ENCODE measurements at places on chromosomes 3 and 15.

DNA sequence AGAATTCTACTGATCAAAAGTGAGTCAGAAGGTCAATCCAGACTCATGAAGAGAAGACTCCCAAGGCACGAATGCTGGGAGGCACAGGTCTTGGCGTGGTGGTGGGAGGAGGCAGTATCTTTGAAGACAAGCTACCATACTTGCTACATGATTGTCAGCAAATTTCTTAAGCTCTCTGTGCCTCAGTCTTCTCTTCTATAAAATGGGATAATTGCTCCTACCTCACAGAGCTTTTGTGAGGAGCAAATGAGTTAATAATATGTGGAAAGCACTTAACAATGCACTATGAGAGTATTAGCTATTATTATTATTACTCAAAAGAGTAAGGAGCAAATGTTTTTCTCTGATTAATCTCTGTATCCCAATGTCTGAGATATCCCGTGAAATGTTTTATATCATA, 36.2 kb downstream of the EHD4 start:
- DNase-seq: no peak

DNA sequence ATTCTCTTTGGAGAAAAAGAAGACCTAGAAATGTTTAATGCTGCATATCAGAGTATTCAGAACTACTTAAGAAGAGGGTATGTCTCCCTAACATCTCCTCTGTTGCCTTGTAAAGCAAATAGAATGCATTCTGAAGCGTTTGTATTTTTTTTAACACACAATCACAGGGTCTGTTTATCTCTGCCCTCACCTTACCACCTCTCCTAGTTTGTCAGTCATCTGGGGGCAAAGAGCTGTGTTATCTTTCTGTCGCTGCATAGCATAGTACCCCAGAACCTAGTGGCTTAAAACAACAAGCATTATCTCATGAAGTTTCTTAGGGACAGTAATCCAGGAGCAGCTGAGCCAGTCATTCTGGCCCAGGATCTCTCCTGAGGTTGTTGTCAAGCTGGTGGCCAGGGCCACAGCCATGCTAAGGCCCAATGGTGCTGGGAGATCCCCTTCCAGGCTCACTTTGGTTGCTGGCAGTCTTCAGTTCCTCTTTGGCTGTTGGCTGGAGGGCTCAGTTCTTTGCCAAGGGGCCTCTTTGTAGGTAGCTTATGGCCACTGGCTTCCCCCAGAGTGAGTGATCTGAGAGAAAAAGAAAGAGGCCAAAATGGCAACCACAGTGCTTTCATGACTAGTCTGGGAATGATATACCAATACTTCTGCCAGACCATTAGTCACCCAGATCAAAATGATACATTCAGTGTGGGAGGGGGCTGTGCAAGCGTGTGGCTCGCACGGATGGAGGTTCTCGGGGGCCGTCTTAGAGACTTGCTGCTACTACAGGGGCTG, 17.8 kb downstream of the EDEM1 start:
- peak; percentile 54 for DNase-seq

- DNase-seq: no peak
Observed at GRCh38 chr3:18011387-18011786, 269.0 kb upstream of the TBC1D5 start.

DNA sequence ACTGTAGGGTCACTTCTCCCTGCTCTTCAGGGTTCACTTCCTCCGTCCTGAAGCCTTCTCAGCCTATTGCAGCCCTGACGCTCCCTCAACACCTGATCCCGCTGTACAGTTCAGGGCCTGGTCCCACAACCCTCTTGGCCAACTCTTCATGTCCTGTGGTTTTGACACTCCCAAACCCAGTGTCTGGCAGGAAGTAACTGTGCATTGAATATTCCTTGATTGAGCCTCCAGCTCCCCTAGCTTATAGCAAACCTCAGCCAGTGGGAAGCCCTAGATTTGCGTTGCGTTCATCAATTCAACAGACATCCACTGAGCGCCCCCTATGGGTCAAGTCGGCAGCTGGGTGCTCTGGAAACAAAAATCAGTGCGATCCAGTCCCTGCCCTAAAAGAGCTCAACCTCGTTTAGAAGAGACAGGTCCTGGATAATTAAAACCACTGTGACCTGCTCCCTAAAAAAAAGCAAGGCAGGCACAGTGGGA, 13.5 kb downstream of the UBAP1L start:
- peak; percentile 70 for DNase-seq

DNA sequence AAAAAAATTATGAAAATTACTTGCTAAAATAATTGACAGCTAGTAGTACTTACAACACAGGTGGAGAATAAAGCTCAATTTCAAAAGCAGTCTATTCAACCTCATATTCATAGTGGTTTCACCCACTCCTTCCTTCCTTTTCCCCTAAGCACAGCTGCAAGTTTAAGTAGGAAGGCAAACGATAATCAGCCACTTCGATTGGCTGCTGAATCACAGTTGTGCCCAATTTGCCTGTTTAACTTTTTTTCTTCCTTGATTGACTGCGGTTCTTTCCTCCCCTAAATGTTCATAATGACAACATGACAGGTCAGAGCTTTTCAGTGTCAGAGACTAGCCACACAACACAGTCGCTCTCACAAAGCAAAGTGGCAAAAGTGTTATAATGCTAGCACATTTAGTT, 468.0 kb upstream of the GBE1 start:
- no peak for DNase-seq

DNA sequence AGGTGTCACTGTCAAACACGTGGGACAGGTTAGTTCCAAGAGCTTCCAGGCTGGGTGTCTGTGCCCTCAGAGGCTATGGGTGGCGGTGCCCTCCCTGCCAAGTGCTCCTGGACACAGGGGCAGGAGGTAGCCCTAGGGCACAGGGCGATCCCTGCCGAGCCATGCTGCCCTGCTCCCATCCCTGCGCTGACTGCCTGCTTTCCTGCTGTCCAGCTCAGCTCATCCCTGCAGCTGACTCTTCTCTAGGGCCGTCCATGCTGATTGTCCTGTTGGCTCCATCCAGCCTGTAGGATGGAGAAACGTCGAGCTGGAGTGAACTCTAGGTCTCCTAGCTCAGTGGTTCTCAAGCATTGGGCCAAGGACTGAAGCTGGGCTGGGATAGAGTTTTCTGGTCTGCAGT, 3.7 kb downstream of the PDIA5 start:
- DNase-seq: no peak

DNA sequence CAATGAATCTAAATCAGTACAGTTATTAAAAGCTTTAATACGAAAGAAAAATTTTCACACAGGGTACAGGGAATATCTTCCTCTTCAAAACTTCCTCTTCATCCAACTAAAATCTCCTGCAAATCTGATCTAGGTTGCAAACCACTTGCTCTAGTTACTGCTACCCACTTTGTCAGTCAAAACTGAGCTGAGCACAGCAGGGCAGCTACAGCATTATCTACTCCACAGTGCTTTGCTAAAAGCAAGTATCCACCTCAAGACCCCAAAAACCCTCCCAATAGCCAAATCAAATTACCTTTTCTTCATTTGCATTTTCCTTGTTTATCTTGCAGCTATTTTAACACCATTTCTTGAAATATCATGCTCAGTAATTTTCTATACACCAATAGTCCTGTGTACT, 14.7 kb downstream of the ZNF280D start:
- no peak for DNase-seq

DNA sequence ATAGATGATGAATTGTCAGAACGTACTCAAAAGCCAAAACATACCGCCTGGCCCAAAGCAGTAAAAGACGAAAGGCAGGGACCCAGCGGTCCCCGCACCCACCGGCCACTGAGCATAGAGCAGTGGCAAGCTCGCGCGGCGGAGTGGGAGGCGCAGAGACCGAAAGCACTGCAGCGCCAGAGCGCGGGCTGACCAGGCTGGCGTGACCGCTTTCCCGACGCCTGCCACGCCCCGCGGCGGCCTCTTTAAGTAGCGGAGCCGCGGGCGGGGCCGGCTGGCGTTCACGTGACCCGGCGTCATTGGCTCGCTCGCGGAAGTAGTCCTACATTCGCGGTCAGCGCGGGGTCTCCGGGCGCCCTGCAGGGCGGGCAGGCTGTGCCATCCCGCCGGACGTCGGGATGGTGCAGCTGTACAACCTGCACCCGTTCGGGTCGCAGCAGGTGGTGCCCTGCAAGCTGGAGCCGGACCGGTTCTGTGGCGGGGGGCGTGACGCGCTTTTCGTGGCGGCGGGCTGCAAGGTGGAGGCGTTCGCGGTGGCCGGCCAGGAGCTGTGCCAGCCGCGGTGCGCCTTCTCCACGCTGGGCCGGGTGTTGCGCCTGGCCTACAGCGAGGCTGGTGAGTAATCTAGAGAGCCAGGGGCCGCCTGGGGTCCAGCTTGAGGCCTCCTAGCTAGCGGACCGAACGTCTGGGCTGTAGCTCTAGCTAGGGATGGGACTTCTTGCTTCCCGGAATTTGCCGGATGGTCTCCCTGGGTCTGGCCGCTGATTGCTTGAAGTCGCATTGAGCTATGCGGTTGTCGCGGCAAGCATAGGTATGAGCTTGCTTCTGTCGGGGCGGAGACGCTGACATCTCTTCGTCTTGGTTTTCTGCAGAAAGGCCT, at the start of gene HPS3:
Gene HPS3, plus strand, starts transcription at position 313 of the 880 bp plus-strand sequence. Its CDS starts 86 bp downstream, at position 399.
- DNase-seq: peak; percentile 86

DNA sequence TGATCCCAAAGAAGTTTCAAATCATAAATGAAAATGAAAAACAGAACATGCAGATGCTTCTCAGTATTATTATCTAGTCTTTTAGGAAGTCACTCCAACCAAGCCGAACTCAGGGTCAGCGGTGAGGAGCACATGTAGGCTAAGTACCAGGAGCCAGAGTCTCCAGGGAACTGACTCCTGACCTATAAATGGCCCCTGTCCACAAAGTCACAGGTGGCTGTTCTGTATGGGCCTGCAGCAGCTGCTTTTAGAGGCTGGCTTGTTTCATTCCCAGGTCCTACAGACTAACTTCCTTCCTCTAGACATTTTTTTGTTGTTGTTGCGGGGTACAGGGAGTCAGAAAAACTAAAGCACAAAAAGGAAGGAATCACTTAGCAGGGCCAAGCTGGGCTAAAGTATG, 54.6 kb downstream of the DAPK2 start:
- DNase-seq: no peak

- no peak for DNase-seq
Observed at GRCh38 chr15:76711351-76711827, 193.8 kb downstream of the SCAPER start.

GRCh38 chr15:57376696-57377477, 582 bp downstream of the CGNL1 start:
- peak; percentile 10 for DNase-seq

DNA sequence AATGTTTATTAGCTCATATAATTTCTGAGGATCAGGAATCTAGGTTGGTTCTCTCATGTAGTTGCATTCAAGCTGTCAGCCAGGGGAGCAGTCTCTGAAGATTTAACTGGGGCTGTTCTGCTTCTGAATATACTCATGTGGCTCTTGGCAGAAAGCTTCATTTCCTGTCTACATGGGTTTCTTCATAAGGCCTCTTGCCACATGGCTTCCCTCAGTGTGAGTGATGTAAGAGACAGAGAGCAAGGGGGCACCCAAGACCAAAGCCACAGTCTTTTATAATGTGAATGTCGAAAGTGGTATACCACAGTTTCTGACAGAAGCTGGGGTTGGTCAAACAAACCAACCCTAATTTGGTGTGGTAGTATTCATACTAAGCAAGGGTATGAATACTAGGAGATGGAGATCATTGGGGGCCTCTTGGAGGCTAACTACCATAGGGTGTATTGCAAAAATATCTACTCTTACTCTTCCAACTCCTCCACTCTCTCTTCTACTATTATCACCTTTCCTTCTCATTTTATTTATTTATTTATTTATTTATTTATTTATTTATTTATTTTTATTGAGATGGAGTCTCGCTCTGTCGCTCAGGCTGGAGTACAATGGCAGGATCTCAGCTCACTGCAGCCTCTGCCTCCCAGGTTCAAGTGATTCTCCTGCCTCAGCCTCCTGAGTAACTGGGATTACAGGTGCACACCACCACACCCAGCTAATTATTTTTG, 123.8 kb downstream of the B3GALNT1 start:
- DNase-seq: no peak

DNA sequence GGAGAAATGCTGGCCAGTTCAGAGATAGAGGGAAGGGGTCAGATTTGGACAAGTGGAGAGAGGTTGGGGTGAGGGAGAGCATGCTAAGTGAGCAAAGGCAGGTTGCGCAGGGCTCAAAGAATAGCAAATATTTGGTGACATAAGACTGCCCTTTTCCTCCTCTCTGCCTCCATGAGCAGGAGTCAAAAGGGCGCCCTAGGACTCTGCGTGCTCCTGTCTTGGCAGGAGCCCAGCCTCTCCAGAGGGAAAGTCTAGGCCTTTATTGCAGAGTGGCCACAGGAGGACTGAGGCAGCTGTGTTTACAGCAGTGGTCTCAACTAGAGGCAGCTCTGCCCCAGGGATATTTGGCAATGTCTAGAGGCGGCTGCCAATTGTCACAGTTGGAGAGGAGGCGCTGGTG, 165.6 kb downstream of the FAM43A start:
- DNase-seq: no peak

DNA sequence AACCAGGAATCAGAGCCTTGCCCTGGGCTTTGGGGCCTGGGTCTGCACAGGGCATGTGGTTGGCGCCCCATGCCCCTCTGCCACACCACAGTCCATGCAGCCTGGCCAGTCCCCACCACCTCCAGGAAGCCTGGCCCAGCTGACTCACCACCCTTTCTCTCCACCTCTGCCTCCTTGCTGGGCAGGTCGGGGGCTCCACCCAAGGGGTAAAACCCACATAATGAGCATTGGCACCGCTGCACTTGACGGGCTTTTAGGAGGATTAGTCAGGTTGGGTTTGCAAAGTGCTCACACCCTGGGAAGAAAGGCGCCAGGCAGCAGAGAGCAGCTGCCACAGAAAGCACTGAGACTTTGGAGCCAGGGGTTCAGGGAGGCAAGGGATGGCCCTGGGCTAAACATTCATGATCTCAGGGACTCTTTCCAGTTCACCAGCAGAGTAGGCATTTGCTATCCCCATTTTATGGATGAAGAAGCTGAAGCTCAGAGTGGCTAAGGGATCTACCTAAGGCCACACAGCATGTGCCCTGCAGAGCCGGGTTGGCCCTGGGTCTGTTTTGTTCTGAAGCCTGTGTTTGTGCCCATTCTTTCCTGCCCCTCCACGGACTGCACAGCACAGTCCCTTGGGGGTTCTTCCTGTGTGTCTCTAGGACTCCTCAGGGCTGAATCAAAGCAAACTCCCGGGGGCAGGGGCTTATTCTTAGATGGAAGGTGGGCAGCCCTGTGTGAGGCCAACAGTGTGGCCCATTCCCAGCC, 113.4 kb downstream of the ETFA start:
- no peak for DNase-seq

GRCh38 chr3:64533617-64534317, 154.0 kb downstream of the ADAMTS9 start:
- peak; percentile 22 for DNase-seq

DNA sequence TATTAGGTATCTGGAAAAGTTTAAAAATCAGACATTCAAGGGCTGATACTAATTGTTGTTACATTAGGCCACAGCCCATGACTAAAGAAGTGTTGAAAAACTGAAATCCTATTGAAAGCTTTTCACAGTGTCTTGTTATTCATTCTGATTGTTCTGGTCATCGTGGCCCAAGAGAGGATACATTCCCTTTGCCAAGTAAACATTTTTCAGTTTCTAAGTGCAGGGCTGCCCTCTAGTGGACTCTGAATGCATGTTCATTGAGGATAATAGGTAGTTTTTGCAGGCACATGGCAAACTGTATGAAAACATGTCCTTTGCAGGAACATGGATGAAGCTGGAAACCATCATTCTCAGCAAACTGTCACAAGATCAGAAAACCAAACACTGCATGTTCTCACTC, 181.1 kb downstream of the MYRIP start:
- DNase-seq: no peak

GRCh38 chr3:71294919-71295318, 288.6 kb downstream of the FOXP1 start:
- DNase-seq: no peak
